ENCODE measurements at places on chromosomes 12 and 14.

DNA sequence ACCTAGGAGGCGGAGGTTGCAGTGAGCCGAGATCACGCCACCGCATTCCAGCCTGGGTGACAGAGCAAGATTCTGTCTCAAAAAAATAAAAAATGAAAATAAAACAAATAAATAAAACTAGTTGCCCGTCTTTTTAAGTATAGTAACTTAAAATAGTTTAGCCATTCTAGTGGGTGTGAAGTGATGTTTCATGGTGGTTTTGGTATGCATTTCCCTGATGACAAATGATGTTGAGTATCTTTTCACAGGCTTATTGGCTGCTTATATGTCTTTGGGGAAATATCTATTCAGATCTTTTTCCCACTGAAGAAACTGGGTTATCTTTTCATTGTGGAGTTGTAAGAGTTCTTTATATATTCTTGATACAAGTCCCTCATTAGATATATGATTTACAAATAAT is 102.4 kb upstream of the METAP2 start:
- no peak for DNase-seq

- no peak for DNase-seq
These were observed 139.3 kb downstream of the TTC7B start for GRCh38 chr14:90676912-90677311.

DNA sequence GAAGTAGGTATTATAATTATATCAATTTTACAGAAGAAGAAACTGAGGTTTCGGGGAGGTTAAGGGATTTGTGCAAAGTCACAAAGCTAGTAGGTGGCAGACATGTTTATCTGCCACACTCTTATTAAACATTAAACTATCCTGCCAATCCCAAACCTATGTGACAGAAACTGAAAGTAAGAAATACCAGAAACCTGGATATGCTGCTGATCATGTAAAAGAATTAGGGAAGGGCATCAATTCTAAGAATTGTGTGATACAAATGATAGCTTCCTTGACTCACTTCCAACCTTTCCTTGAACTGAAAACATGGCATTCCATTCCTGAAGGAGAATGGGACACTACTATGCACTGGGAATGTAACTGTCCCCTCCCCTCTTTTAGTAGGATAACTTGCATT is 16.9 kb downstream of the TAOK3 start:
- no peak for DNase-seq

GRCh38 chr14:61288228-61288627 is 7.1 kb upstream of the TMEM30B start:
- no peak for DNase-seq

DNA sequence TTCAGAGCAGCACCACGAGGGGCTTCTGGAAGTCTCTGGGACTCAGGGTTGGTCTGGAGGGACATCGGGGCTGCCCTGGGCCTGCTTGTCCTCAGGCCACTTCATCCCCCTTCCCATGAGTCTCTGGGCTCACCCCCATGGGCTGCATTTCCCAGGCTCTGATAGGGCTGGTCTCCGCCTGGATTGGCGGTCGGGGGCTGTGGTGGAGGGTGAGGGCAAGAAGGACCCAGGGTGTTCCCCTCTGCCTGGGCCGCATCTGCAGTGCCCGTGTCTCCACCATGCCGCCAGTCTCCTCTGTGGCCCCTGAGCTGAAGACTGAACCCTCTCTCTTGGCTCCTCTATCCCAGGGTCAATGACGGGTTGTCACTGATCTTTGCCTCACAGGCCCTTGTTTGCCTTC is 242.1 kb downstream of the ADGRD1 start:
- no peak for DNase-seq

DNA sequence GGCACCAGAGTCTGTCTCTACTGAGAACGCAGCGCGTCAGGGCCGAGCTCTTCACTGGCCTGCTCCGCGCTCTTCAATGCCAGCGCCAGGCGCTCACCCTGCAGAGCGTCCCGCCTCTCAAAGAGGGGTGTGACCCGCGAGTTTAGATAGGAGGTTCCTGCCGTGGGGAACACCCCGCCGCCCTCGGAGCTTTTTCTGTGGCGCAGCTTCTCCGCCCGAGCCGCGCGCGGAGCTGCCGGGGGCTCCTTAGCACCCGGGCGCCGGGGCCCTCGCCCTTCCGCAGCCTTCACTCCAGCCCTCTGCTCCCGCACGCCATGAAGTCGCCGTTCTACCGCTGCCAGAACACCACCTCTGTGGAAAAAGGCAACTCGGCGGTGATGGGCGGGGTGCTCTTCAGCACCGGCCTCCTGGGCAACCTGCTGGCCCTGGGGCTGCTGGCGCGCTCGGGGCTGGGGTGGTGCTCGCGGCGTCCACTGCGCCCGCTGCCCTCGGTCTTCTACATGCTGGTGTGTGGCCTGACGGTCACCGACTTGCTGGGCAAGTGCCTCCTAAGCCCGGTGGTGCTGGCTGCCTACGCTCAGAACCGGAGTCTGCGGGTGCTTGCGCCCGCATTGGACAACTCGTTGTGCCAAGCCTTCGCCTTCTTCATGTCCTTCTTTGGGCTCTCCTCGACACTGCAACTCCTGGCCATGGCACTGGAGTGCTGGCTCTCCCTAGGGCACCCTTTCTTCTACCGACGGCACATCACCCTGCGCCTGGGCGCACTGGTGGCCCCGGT is at the start of gene PTGDR:
Gene PTGDR, plus strand, starts transcription at position 198 of the 778 bp plus-strand sequence. Its CDS starts 117 bp downstream, at position 315.
- no peak for DNase-seq

DNA sequence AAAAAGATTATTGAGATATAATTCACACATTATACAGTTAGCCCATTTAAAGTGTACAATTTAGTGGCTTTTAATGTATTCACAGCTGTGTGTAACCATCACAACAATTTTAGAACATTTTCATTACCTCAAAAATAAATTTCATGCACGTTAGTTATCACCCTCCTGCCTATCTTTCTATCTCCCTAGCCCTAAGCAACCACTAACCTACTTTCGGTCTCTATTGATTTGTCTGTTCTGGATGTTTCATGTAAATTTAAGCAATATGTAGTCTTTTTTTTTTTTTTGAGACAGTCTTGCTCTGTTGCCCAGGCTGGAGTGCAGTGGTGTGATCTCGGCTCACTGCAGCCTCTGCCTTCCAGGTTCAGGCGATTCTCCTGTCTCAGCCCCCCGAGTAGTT is 439.4 kb downstream of the PCNX1 start:
- no peak for DNase-seq

DNA sequence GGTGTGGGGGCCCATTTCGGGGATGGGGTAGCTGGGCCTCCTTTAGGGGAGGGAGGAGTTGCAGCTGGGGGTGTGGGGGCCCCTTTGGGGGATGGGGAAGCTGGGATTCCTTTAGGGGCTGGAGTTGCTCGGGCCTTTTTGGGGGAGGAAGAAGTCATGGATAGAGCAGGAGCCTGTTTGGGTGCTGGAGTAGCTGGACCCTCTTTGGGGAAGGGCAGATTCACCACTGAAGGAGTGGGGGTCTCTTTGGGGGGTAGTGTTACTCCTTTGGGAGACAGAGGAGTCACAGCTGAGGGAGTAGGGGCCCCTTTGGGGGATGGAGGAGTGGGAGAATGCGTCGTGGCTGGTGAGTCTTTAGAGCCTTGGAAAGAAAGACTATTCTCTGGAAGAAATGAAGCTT is 6.5 kb downstream of the NACA start:
- DNase-seq, result no peak

DNA sequence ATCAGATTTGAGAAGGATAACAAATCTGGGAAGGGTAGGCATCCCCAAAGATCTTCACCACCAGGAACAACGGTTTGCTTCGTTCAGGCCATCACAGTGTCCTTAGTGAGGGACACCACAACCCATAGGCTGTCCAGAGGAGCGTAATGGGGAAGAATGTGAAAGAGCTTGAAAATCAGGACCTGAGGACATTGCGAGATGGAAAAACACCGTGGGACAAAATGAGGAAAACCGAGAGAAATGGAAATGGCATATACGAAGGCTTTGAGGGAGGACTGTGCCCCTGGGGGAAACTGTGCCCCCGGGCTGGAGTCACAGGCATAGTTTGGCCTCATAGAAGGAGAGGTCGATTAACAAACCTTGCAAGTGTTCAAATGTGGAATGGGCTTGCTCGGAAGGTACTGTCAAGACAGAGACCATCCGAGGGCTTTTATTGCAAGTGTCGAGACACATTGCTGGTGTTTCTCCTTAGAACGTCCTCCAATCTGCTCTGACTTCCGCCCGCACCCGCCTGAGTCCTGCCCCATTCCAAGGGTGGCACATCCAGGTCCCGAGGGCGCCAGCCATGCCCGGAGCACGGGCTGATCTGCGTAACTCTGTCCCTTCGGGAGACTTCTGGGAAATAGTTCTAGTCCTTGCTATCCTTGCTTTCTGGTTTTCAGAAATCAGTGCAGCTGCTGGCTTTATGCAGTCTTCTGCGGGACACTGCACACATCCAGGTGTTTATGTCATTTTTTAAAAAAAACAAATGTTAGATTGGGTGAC is 885 bp upstream of the PALS1 start:
- no peak for DNase-seq

DNA sequence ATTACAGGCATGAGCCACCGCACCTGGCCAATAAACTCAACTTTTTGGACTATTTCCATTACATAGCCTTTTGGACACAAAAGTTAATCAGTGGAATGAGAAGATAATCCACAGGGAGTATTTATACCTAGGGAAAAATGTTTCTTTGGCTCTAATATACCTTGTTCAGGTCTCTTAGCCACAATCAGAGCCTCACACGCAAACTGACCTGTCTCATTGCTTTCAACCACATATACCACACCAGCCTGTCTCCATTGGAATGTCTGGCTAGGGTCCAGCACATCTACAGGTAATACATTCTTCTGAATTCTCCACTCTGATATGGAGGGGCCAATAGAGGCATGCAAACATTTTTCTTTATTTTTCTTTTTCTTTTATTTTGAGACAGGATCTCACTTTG is 3.8 kb upstream of the RBMS2 start:
- no peak for DNase-seq

GRCh38 chr14:85010186-85010585 is 519.8 kb upstream of the FLRT2 start:
- DNase-seq, result no peak

GRCh38 chr12:107385509-107385908 is 292.2 kb upstream of the CRY1 start:
- no peak for DNase-seq

DNA sequence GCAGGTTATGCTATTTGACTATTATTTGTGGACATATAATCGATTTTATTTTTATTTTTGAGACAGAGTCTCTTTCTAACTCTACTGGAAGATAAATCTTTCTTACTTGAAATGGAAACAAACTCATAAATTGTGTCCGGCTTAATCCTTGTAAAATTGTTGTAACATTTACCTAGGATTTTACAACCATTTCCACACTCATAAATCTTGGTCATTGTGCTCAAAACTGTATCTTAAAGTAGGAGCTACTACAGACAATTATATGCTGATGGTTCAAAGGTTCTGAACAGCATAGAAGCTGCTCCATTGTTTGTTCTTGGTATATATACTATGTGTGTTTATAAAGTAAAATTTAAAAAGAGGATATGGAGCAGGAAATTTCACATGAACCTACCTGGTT is 4.6 kb upstream of the ARF6 start:
- no peak for DNase-seq

- DNase-seq, result no peak
These were observed 636 bp upstream of the ARL6IP4 start for GRCh38 chr12:122979908-122980182.

DNA sequence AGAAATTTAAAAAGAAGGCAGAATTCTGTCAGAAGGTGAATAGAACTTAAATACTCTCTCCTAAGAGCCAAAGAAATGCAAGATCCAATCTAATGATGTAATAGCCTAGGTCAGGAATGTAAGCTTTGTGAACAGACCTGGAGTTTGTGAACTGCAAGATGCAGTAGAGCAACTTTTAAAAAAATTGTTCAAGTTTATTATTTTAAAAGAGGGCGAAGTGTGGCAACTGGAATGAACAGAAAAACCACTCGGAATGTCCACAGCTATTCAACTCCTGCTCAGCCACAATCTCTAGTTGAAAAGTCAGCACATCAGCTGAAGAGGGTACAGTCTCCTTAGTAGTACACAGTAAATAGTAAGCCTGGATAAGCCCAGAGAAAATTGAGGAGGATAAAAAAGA is 228.8 kb downstream of the PPFIA2 start:
- no peak for DNase-seq

DNA sequence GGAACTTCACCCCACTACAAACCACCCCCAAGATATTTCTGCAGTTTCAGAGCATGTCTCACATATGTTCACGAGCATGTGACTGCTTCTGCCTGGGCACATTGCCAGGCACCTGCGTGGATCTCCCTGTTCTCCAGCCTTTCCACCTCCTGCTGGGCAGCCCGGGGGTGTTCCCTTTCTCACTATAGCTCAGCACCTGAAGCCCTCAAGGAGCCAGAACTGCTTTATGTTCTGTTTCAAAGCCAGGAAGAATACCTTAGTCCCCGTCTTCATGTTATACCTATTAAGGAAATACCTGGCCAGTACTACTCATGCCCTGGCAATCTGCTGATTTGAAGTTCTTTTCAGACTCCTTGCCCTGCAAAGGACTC is 4.2 kb upstream of the FGF6 start:
- DNase-seq, result no peak

GRCh38 chr12:130620281-130620680 is 95.8 kb downstream of the RIMBP2 start:
- DNase-seq, result no peak

DNA sequence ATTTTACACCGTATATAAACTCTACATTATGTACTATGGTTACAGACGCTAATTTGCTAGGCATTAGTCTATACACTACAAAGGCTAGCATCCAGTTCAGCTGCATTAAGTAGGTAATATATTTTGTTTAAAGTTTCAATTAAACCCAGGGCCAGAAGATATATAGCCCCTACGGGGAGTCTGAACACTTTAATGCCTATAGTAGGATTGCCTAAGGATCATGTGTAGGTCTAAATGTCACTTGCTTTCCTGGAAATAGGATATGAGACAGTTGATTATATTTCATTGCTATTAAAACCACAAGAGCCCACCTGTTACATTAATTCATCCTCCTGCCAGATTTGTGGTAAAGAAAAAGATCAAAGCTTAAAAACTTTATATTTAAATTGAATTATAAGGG is 286.9 kb downstream of the TMTC2 start:
- no peak for DNase-seq

DNA sequence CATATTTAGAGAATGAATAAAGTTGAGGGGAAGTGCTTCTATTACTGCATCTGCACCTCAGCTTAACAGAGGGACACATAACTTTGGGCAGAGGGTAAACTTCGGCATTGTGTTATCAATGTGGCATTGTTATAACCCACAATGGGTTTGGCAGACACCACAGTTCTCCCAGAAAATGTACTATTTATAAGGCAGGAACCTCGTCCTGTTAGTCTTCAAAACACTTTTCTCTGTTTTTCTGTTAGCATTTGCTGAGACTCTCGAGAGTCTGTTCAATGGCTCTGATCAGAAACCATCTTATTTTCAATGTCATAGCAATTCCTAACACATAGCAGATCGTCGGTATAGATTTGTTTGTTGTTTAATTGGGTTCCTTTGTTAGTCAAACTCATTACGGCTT is 13.9 kb downstream of the PPP1R36 start:
- no peak for DNase-seq

DNA sequence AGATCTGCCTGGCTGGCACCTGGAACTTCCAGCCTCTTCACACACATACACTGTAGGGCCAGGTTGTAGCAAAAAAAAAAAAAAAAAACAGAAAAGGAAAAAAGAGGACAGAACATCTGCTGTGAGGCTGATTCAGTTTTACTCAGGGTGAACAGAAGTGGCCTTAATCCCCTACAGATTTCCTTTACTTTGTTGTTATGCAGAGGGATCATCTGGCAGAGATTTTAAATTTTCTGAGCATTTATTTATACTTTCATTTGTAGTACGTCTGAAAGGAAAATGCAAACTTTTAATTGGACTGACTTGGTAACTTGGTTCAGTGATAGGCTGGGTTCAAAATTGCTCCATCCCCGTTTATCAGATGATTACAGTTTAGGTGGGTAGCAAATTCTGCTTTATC is 50.8 kb upstream of the PRICKLE1 start:
- no peak for DNase-seq
